ENCODE measurements at places on chromosomes 12 and 14. TPM values are rescaled to one million over a fixed set of nuclear protein-coding genes. Genes with fewer than 3 reads are reported as not detected.
A peak's percentile ranks its signal among the peaks of the same experiment; 100 is the strongest.

DNA sequence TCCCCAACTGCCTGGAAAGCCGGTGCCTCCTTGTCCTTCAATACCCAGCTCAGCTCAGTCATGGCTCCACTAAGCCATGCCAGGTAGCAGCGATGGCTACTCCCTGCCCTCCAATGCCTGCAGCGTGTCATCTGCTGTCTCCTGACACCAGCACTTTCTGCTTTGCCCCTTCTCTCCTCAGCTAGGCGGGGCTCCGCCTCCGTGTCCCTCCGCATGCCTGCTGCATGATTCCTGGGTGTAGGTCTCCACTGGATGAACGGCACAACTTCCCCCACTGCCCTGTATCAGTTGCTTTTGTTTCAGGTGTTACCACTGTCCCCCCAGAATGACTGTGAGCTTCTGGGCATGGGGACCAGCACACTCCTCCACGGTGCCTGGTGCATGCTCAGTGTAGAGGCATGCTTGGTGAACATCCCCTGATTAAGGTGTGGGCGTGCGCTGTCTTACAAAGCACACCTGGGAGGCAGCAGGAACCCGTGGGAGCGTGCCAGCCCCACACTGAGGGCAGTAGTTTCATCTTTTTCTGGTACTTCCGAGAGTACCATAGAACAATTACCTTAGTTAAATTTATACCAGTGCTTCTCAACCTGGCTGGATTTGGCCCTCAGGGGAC is 179.4 kb upstream of the PRMT8 start:
- peak overlapping the region; percentile 42 for H3K27ac ChIP-seq
- H3K36me3 ChIP-seq: no peaks in the 10 kb centered on the region
- no peaks in the 10 kb centered on the region for H3K27me3 ChIP-seq
- no peak overlapping the region for H3K4me3 ChIP-seq
- no peak for DNase-seq
- peaks cover 17% of the 10 kb centered on the region for H3K4me1 ChIP-seq

DNA sequence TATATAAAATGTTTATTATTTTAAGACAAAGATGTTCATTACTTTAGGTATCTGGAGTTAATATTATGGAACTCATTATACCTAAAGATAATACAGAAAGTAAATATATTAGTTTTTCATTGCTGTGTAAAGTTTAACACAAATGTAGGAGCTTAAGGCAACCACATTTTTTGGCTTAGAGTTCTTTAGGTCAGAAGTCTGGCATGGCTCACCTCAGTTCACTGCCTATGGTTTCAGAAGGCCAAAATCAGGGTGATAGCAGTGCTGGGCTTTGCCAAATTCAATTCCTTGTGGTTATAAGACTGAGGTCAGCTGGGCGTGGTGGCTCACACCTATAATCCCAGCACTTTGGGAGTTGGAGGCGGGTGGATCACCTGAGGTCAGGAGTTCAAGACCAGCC is 35.5 kb upstream of the PRPF39 start:
- DNase-seq: no peak
- H3K4me3 ChIP-seq: no peak overlapping the region
- H3K27me3 ChIP-seq: no peaks in the 10 kb centered on the region
- H3K4me1 ChIP-seq: no peaks in the 10 kb centered on the region
- no peak overlapping the region for H3K27ac ChIP-seq

The IFT43 gene
- 16.1 TPM for total RNA-seq

The NDRG2 gene
- total RNA-seq: 17.7 TPM

- H3K4me3 ChIP-seq: no peak overlapping the region
- H3K27me3 ChIP-seq: no peaks in the 10 kb centered on the region
- H3K4me1 ChIP-seq: no peaks in the 10 kb centered on the region
- DNase-seq: no peak
These were observed 320.1 kb upstream of the RTL1 start for GRCh38 chr14:101223561-101224162.

DNA sequence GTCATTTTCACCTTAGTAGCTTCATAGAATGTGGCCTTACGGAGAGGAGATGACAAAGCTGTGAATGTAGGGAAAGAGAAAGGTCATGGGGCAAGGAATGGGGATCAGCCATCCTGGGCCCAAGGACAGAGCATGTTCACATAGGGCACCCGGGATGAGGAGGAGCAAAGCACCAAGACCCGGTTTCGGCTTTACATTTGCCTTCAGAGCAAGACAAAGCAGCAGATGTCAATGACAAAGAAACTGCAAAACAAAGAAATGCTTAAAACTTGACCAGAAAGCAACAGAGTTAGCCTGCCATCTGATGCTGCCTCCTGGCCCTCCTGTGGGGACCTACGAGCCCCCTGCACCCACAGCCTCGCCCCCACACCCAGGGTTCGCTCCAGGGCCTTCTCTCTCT is 249.2 kb downstream of the SLC41A2 start:
- no peak overlapping the region for H3K4me3 ChIP-seq
- no peak overlapping the region for H3K27ac ChIP-seq
- no peaks in the 10 kb centered on the region for H3K4me1 ChIP-seq
- no peak for DNase-seq
- H3K36me3 ChIP-seq: no peaks in the 10 kb centered on the region
- no peaks in the 10 kb centered on the region for H3K27me3 ChIP-seq

The FERMT2 gene
- total RNA-seq: 40.8 TPM

The ACOT6 gene
- total RNA-seq: not detected

- H3K27ac ChIP-seq: no peak overlapping the region
- peak overlapping the region; percentile 33 for H3K4me3 ChIP-seq
- no peak for DNase-seq
- H3K4me1 ChIP-seq: peaks cover 12% of the 10 kb centered on the region
These were observed 629 bp upstream of the TTC7B start for GRCh38 chr14:90816681-90817436.

DNA sequence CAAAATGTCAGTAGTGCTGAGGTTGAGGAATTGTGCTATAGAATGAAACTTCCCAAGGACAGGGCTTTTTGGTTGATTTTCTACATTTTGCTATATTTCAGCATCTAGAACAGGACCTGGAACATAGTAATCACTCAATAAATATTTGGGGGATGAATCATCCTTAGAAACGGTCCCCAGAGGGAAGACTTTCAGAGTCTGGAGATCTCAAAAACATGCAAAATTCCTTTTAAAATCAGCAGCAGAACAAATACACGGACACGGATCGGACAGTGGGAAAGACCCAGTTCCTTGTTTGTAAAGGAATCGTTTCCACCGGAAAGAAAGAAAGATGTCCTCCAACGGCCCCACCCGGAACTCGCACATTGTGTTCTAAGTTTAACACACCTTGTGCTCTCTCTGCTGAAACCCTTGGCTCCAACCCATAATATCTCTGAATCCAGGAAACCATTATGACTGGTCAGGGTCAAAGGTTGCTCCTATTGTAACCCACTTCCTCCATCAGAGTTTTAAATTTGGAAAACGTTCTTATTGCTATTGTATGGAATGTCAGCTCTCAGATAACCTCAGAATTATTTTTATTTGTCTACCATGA is 617.2 kb downstream of the MED13L start:
- H3K4me1 ChIP-seq: no peaks in the 10 kb centered on the region
- H3K4me3 ChIP-seq: no peak overlapping the region
- no peak overlapping the region for H3K27ac ChIP-seq
- no peaks in the 10 kb centered on the region for H3K36me3 ChIP-seq
- no peak for DNase-seq

DNA sequence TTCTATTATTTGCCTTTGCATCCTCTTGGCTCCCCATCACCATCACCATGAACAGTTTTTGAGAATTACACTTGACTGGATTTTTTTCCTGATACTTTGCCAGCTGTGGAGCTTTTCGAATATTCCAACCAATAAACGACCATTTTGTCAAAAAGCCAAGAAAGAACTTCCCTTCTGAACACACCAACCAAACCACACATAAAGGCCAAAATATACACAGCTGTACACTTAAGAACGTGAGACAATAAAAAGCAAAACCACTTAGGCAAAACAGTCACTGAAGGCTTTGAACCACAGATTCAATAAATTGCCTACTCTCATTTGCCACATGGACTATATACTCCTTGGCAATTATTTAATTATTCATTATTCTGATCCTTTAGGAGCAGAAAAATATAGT is 1.1 kb downstream of the C14orf93 start:
- no peaks in the 10 kb centered on the region for H3K36me3 ChIP-seq
- peaks cover 14% of the 10 kb centered on the region for H3K4me1 ChIP-seq
- no peak overlapping the region for H3K27ac ChIP-seq

The CAPZA3 gene
- total RNA-seq: not detected

The GPR162 gene
- 1.2 TPM for total RNA-seq

DNA sequence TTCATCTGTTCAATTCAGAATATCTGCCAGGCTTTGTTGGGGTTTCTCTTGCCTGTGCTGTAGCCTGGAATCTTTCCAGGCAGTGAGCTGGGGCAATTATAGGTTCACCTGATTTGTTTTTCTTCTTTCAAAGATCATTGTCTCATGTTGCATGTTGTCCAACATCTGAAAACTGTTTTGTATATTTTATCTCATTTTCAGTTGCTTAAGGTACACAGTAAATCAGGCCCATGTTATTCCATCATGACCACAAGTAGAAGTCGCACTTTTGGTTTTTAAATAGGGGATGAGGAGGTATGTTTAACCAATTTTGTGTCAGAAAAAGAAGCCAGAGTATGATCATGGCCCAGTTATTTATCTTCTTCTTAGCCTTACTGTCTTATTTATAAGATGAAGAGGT is 24.9 kb upstream of the FUT8 start:
- no peak for DNase-seq
- H3K27ac ChIP-seq: no peak overlapping the region

The SIX6 gene
- not detected for total RNA-seq

DNA sequence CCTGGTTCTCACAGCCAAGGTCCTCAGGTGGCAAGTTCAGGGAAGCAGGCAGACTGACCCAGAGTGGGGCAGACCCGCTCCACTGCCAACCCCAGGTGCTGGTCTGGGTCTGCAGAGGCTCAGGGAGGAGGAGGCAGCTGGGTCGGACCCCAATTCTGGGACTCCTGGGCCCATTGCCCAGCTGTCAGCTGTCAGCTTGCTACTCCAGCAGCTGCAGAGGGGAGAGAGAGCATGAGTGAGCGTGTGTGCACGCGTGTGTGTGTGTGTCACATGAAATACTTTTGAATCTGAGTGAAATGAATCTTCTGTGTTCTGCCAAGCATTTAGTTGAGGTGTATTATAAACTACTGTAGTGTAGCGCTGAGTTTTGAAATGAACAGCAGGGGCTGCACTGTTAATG is 30.8 kb downstream of the XRCC3 start:
- H3K27ac ChIP-seq: no peak overlapping the region
- H3K4me3 ChIP-seq: no peak overlapping the region
- no peaks in the 10 kb centered on the region for H3K36me3 ChIP-seq

- no peak overlapping the region for H3K4me3 ChIP-seq
- no peak overlapping the region for H3K27ac ChIP-seq
- H3K4me1 ChIP-seq: no peaks in the 10 kb centered on the region
- no peaks in the 10 kb centered on the region for H3K36me3 ChIP-seq
These were observed 31.1 kb downstream of the RMST start for GRCh38 chr12:97493731-97494130.

DNA sequence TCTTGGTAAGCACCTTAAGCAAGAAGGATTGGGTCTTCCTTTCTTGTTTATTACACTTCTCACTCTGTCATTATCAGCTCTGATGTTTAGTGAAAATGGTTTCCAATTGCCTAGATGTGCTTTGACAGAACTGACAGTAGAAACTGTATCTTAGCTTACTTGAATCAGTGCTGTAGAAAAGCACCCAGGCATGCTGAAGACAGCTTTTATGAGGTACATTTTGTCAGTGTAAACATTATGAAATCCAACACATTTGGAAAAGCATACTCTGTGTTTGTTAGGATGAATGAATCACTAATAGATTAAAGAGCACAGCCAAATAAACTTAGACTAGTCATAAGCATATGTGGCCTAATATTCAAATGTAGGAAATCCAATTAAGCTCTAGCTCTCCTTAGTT is 290.2 kb upstream of the NPAS3 start:
- no peaks in the 10 kb centered on the region for H3K27me3 ChIP-seq
- no peaks in the 10 kb centered on the region for H3K36me3 ChIP-seq
- no peaks in the 10 kb centered on the region for H3K4me1 ChIP-seq
- DNase-seq: no peak
- no peak overlapping the region for H3K27ac ChIP-seq

The TAS2R42 gene
- total RNA-seq: not detected

- H3K27ac ChIP-seq: peak overlapping the region; percentile 55
- no peak overlapping the region for H3K4me3 ChIP-seq
- DNase-seq: no peak
- no peaks in the 10 kb centered on the region for H3K27me3 ChIP-seq
These were observed 77.5 kb downstream of the PHLDA1 start for GRCh38 chr12:75954041-75954440.

DNA sequence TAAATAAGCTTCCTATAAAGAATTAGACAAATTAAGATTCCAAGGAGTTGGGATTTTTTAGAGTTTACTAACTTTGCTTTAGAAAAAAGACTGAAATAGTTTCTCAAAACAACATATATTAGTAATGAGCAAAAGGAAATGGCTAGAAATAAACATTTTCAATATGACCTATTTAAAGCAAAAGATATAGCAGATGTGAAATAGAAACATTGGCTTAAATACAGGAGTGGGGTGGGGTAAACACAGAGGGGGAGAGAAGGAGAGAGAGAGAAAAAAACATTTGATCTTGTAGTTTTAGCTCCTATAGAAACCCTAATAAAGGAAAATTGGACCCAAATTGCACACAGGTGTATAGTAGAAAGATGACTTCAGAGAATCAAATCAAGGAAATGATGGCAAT is 794.5 kb downstream of the MED13L start:
- no peaks in the 10 kb centered on the region for H3K27me3 ChIP-seq
- H3K4me3 ChIP-seq: no peak overlapping the region
- DNase-seq: no peak

The ACVRL1 gene
- 0.74 TPM for total RNA-seq

DNA sequence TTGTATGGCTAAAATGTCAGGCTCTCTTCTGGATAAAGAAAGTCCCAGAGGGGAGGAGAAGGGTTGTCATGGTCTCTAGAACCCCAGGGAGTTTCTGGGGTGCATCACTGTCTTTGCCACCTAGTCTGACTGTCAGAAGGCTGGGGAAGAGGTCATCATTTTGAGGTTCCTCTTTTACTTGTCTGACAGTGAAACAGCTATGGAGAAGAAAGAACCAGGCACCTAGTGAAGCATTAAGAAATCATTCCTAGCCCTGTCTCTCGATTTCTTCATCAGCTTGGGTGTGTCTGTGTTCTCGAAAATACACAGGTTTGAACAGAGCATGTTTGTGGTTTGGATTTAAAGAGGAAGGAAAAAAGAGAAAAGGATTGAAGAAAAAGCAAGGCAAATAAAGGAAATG is 158.7 kb upstream of the LRIG3 start:
- H3K4me1 ChIP-seq: no peaks in the 10 kb centered on the region
- no peak overlapping the region for H3K27ac ChIP-seq
- no peaks in the 10 kb centered on the region for H3K27me3 ChIP-seq
- no peak overlapping the region for H3K4me3 ChIP-seq

- peaks cover 3% of the 10 kb centered on the region for H3K27me3 ChIP-seq
- no peak for DNase-seq
- H3K36me3 ChIP-seq: 0 out of 2 replicates have a peak, but pooled peaks cover 1% of the 10 kb centered on the region
- no peak overlapping the region for H3K27ac ChIP-seq
These were observed 488 bp upstream of the KIF5A start for GRCh38 chr12:57549203-57549908.

GRCh38 chr14:101251812-101252442 is 309.4 kb upstream of the DIO3 start:
- no peak for DNase-seq
- H3K4me1 ChIP-seq: no peaks in the 10 kb centered on the region
- H3K27me3 ChIP-seq: no peaks in the 10 kb centered on the region
- H3K4me3 ChIP-seq: no peak overlapping the region
- no peak overlapping the region for H3K27ac ChIP-seq

The CISTR gene
- total RNA-seq: not detected

Measured in Caco-2 (cell line).